ENCODE measurements at places on chromosomes 11 and 22.
A peak's percentile ranks its signal among the peaks of the same experiment; 100 is the strongest.

- no peak for DNase-seq
Measured at GRCh38 chr11:106627694-106628093, 390.6 kb downstream of the GUCY1A2 start.

GRCh38 chr11:6455070-6455469 is 14.3 kb upstream of the HPX start:
- no peak for DNase-seq

- DNase-seq = no peak
Measured at GRCh38 chr11:120574876-120575275, 63.3 kb downstream of the GRIK4 start.

DNA sequence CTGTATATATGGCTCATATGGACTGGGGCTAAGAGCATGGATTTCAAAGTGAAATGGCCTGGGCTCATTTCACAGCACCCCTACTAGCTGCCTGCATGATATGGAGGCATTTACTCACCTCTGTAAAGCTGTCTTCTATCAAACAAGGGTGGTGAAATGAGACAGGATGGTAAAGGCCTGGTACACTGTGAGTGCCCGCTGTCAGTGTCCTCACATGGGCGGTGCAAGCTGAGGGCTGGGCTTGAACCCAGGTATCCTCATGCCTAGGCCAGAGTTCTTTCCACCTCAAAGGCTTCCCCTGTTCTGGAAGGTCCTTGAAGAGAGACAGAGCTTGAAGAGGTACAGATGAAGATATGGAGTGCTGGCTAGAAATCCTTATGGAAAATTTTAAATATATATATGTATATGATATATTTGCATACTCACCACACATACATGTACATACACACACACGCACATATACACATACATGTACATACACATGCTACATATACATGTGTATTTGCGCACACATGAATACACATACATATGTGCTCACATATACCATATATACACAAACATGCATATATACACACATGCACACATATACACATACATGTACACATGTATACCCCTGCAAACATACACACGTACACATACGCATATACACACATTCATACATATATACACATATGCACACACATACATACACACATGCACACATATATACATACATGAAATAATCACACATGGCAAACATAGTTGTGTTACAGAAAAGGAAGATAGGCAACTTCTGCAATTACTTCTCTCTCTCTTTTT is 44.7 kb downstream of the MICAL2 start:
- no peak for DNase-seq

GRCh38 chr11:68941324-68942094 is 37.8 kb downstream of the IGHMBP2 start:
- DNase-seq = no peak

DNA sequence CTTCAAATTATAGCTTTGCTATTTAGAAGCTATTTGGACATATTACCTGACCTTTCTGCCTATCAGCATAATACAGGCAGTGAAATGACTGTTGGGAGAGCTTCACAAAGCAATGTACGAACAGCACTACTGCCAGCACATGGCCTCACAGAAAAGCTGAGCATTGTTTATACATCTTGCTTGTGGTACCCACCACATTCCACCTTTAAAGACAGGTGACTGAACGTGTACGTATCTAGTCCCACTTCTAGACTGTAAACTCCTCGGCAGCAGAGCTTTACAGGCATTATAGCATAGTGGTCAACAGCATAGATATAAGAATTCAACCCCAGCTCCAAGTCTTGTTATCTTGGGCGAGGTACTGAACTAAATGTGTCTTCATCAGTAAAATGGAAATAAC is 1.6 kb downstream of the JOSD1 start:
- DNase-seq = no peak

DNA sequence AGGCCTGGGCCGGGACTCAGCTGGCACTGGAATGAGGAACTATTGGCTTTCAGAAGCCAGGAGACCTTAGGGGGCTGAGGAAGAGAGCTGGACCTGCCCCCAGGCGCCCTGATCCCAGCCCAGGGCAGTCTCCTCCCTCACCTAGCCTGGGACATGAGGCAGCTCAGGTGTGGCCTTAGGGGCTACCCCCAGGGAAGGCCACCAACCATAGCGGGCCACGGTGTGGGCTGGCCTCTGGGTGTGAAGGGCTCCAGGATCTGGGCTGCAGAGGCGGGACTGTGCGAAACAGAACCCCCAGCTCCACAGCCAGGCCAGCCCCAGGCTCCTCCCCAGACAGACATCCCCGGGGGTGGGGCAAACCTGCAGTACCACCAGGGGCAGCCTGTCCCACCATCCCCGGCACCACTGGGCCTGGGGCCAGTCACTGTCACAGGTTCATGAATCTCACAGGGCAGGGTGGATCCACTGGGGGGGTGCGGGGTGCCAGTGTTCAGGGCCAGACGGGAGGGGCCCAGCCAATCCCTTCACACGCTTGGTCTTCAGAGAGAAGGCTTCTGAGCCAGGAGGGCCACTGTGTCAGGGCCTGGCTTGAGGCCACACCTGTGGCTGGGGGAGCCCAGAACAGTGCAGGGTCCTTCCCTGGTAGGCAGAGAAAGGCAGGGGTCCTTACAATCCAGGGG is 3.5 kb downstream of the PLXNB2 start:
- peak; percentile 66 for DNase-seq

DNA sequence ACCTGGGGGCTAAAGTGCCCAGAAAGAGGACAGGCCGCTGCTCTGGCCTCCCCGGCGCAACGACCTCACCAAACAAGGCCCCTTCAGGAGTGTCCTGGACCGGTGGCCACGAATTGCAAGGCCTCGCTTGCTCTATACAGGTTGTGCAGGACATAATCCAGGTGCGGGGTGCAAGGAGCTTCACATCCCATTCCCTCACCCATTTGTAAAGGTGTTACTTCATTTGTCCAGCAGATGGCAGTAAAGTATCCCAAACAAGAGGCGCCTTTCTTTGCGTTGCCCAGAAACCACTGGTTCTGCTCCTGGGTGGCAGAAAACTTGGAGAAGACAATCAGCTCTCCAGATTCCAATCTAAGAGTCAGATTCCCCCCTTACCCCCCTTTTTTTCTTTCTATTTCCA is 35.9 kb upstream of the PRDM11 start:
- peak; percentile 69 for DNase-seq

- DNase-seq = peak; percentile 48
Measured at GRCh38 chr11:77472991-77473800, 698 bp downstream of the PAK1 start.

- DNase-seq = no peak
Measured at GRCh38 chr11:96079691-96080090, 155.8 kb upstream of the MTMR2 start.

DNA sequence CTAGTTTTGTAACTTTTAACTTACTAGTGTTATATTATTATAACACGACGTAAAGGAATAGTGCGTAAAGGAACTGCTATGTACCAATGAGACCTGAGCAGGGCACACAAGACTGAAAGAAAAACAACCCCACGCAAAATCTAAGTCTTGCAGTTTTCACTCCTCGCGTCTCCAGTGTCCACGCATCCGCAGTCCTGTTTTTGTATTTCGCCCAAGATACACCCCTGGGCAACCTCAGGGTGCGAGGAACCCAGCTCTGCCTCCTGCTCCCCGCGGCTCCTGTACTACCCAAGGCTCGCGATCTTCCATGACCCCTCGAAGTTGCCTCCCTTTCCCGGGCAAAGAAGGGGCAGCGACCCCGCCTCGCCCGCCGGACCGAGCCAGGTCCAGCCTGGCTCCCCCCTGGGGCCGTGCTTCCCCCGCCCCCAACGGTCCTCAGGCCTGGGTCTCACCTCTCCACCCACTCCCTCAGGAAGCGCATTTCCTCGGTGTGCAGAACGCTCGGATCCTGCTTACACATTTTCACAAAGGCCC is 393 bp downstream of the ST13 start:
- peak; percentile 7 for DNase-seq

- DNase-seq = no peak
Measured at GRCh38 chr11:80532633-80533232, 1091.9 kb upstream of the TENM4 start.

DNA sequence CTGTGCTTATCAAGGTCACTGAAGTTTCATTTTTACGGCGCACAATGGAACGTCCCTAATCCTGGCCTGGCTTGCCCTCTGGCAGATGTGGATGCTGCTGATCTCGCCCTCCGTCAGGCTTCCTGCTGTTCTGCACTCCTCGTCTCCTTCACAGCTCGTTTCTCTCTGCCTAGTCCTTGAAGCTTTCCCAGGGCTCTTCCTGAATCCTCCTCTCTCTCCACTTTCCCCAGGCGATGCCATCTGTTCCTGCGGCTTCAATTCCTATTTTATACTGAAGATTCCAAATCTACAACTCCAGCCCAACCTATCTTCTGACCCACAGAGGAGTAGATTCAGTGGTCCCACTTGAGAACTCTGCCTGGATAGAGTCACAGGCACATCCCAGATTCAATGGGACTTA is 14.2 kb downstream of the SLC22A8 start:
- DNase-seq = no peak

- DNase-seq = no peak
Measured at GRCh38 chr11:2517016-2517385, 72.2 kb downstream of the KCNQ1 start.

DNA sequence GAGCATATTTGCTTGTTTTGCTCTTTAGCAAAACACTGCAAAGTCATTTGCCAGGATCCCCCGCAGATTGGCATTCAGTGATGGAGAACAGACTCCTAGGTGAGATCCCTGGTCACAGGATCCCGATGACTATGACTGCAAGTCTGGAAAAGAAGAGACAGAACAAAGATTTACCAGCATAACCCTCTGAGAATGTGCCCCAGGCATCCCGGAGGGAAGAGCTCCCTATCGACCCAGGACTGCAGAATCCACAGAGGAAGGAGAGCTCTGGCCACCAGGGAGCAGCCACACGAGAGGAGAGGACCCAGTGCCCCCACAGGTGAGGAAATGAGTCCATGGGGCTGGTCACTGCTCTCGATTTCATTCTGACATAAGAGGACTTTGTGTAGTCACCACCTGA is 105.2 kb downstream of the ZNF280B start:
- no peak for DNase-seq

GRCh38 chr11:69915501-69916250 is 96.5 kb upstream of the FGF3 start:
- DNase-seq = peak; percentile 80

DNA sequence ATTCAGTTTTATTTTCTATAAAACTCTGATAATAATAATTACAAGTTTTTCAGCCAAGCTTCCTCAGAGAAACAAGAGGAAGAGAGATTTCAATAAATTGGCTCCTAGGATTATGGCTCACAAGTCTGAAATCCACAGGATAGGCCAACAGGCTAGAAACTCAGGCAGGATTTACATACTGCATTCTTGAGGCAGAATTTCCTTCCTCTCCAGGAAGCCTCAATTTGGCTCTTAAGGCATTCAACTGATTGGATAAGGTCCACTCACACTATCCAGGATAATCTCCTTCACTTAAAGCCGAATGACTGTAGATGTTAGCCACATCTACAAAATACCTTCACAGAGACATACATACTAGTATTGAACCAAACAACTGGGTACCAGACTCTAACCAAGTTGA is 120.3 kb upstream of the FAT3 start:
- no peak for DNase-seq

DNA sequence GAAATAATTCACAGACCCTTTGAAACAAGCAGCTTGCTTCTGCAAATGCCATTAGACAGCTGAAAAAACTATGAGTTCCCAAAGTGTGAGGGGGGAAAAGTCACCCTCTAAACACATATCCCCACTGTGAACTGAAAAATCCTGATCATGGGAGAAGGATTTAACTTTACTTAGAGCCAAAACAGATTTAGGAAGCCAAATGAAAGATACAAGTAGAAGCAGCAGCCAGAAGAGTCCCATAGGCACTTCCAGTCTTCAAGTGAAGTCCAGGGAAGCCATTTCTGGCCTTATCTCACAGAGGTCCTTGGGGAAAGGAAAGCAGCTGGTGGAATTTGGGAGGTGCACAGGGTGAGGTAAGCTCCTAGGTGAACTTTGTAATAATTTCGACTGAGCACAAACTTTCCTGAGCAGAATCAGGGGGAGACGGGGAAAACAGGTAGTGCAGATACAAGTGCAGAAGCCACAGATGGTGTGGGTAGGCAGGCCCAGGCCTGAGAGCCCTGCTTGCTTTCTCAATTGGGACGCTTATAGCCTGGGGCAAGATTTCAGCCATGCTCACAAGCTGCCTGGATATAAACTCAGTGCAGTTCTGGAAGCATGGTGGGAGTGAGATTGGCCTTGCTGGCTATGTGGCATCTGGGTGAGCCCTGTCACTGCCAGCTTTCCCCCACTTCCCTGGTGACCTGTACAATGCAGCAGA is 44.8 kb downstream of the GAS2 start:
- DNase-seq = no peak

DNA sequence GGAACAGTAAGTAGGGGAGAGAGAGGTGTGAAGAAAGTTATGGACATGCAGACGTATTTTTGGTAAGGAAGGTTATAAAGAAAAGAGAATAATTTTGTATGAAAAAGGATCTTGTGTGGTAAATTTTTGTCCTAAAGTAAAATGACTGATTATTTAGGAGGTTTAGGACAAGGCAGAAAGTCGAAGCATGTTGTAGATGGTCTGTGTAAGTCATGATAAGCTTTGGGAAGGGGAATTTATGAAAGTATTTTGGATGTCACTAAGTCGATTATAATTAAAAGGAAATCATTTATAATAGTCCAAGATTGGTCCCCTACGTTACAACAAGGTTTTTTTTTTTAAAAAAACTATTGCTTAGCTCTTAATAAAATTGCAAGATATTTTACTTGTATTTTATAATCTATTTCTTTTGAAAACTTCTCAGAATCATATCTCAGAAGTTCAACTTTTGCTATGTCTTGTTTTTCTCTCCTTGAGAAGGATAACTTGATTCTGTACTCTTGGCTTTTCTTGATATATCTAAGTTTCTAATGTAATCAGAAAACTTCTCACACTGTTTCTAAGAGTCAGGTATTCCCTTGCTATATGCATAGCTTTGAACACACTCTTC is 10.9 kb upstream of the CABP2 start:
- DNase-seq = no peak

DNA sequence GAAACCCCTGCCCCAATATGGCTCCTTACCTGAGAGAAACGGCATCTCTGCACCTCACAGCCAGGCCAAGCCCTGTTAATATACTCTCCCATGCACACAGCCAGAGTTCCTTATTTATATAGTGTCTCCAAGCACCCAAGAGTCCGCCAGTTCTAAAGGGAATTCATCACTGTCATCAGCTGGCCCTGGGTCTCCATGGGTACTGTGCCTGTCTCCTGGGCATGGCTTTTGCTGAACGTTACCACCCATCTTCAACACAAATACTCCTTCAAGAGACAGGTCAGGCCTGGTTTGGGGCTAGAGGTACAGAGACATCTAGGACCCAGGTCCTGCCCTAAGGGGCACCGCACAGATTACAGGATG is 1.6 kb upstream of the ATG16L2 start:
- no peak for DNase-seq

DNA sequence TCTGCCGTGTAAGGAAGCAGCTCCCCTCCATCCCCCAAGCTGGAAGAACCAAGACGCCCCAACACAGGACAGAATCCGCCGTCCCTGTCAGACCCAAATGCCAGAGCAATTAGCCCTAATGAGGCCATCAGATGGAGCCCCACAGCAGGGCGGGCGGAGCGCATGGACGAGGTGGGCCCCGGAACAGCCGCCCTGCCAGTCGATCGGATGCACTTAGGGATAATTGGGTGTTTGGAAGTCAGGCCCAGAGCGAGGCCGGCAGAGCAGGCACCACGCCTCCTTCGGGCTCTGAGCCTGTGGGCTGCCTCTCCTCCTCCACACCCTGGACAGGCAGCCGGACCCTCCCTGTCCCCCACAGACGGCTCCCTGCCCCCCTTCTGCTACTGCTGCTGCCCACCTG is 5.5 kb upstream of the TH start:
- no peak for DNase-seq
